ENCODE measurements at places on chromosomes 12 and 14. TPM values are rescaled to one million over a fixed set of nuclear protein-coding genes. Genes with fewer than 3 reads are reported as not detected.

Gene GPR135
- 1.9 TPM for total RNA-seq

Gene PZP
- total RNA-seq = not detected

Gene RIN3
- total RNA-seq = 37.1 TPM

Gene COL2A1
- 0.32 TPM for total RNA-seq

Gene TMEM229B
- total RNA-seq = 19.4 TPM

Gene REP15
- total RNA-seq = 0.30 TPM

Gene BATF
- total RNA-seq = 56.0 TPM

Gene SSTR1
- not detected for total RNA-seq

Gene TMCC3
- total RNA-seq = not detected

Gene CYP46A1
- total RNA-seq = 0.07 TPM

Gene TCTN2
- 2.3 TPM for total RNA-seq

Gene TESPA1
- total RNA-seq = 221 TPM

Gene CAPS2
- total RNA-seq = 2.3 TPM

Gene CLEC2A
- total RNA-seq = not detected

Gene TMEM63C
- total RNA-seq = 0.80 TPM

Gene GPR84
- 0.39 TPM for total RNA-seq

Gene GLI1
- 2.2 TPM for total RNA-seq

Gene DLK1
- not detected for total RNA-seq

Gene JAG2
- 2.5 TPM for total RNA-seq

Gene SLC17A8
- not detected for total RNA-seq

Gene ADCY6
- total RNA-seq = 0.07 TPM

Gene PCED1B
- total RNA-seq = 42.3 TPM

Gene HOXC9
- total RNA-seq = not detected

Gene SDR9C7
- total RNA-seq = not detected

Gene C12orf50
- 0.09 TPM for total RNA-seq

Gene TAS2R19
- 3.5 TPM for total RNA-seq

Gene C1QL4
- total RNA-seq = not detected

Gene CFL2
- 5.7 TPM for total RNA-seq

Gene SYNDIG1L
- total RNA-seq = not detected

Gene FLRT2
- total RNA-seq = not detected

Gene CPNE8
- 4.1 TPM for total RNA-seq

Gene GPR68
- 36.1 TPM for total RNA-seq

Gene HHIPL1
- 0.02 TPM for total RNA-seq

Gene OR4E2
- not detected for total RNA-seq

Gene MYF5
- total RNA-seq = not detected

Gene SDSL
- 0.57 TPM for total RNA-seq

Gene CHFR
- total RNA-seq = 79.7 TPM

Gene CCDC184
- total RNA-seq = not detected

Gene DDX54
- 76.4 TPM for total RNA-seq
